ENCODE measurements at places on chromosomes 6 and 20. TPM values are rescaled to one million over a fixed set of nuclear protein-coding genes. Genes with fewer than 3 reads are reported as not detected.

- no peak for DNase-seq
Observed at GRCh38 chr6:126480268-126480667, 140.4 kb downstream of the CENPW start.

- DNase-seq: no peak
Observed at GRCh38 chr20:3687655-3688054, 5.8 kb upstream of the ADAM33 start.

- no peak for DNase-seq
Observed at GRCh38 chr6:38151580-38152500, 332.3 kb downstream of the ZFAND3 start.

GRCh38 chr20:50192364-50193198 lies 2.0 kb downstream of the CEBPB start:
- DNase-seq: peak; percentile 91

DNA sequence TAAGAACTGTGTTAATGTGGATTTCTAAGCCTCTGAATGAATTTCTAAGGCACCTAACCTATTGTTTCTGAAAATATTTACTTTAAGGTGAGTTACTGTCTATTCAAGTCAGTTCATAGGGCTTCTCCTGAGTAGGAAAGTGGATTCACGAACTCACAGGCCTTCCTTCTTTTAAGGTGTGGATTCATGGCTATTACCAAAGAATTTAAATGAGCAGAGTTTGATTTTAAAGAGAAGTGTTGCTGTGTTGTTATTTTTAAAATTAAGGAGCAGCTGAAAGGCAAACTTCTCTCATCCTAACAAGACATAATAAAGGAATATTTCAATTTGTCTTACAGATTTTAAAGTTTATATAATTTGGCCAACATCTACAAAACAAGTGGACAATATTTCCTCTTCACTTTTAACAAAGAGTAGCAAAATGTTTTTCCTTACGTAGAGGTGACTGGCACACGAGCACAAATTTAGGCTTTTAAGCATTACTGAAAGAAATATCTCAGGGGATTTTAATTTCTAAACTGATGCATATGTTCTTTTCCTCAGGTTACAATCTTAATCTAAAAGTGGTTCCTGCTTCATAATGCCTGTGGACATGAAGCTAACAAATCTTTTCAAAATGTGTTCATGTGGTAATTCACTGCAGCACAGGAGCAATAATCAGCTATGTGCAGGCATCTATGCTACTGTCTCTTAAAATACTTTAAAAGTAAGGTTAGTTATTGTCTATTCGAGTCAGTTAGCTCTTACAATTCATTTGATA lies 602 bp upstream of the TSPYL4 start:
- DNase-seq: no peak

Gene AKAP7
- total RNA-seq: 10.9 TPM

- DNase-seq: no peak
Observed at GRCh38 chr6:161228921-161229591, 44.8 kb downstream of the AGPAT4 start.

Data from cardiac septum (tissue), 1 donor.